ENCODE measurements at places on chromosomes 6 and 20.

DNA sequence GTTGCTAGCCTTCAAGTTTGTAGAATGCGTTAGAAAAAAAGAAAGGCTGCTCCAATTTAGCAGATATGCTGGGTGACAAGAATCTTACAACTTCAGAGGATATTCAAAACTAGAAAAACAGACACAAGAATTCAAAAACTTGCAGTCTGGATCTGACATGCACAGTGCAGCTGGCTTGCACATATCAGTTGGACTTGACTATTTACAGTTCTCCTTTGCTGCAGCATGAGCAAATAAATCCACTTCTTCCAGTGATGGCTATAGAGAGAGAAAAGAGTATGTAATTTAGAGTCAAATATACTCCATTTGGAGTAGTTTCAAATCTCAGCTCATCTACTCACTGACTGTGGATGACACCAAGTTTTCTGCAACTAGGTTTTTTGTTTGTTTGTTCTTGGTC, 247.0 kb downstream of the RIMS1 start:
- DNase-seq, result no peak

DNA sequence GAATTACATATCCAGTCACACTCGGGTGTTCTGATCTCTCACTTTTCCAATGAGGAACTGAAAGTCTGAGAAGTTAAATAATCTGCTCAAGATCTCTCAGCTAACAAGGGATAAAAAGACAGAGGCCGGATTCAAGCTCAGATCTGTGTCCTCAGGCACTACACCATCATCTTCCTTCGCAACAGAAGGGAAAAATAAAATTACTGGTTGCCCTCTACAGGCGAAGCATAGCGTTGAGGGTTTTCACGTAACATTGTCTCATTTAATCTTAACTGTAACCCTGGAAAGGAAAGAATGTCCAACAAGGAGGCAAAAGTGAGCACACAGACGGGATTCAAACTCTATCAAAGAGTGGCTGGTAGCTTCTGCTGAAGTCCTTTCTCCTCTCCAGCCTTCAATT, 67.8 kb upstream of the ANKEF1 start:
- DNase-seq, result no peak

DNA sequence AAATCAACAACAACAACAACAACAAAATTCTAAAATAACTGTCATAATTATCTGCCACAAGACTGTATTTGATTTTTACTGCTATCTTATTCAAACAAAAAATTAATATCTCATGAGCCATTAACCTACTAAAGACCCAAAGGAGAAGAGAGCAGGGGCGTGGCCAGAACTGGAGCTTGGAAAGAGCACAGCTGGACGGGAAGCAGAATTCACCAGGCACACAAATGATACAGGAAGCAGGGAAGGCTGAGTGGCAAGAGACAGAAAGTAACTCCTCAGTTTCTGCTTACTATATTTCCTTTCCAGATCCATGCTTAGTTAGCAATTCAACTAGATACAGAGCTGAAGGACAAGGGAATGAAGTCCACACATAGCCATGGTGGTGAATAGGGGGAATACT, 54.4 kb downstream of the FKBP5 start:
- no peak for DNase-seq

DNA sequence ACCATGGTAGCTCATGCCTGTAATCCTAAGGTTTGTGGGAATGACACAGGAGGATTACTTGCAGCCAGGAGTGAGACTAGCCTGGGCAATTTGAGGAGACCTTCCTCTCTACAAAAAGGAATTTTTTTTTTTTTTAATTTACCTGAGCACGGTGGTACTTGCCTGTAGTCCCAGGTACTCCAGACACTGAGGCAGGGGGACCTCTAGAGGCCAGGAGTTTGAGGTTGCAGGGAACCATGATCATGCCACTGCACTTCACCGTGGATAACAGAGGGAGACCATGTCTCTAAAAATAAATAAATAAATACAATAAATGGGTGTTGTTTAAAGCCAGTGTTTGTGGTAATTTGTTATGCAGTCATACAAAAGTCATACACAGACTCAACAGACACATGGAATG, 2.4 kb upstream of the HLA-F start:
- no peak for DNase-seq

GRCh38 chr6:153599901-153600300, 439.1 kb upstream of the OPRM1 start:
- no peak for DNase-seq

- DNase-seq, result peak; percentile 41
Measured at GRCh38 chr6:88982720-88983119, 19.3 kb upstream of the RNGTT start.

DNA sequence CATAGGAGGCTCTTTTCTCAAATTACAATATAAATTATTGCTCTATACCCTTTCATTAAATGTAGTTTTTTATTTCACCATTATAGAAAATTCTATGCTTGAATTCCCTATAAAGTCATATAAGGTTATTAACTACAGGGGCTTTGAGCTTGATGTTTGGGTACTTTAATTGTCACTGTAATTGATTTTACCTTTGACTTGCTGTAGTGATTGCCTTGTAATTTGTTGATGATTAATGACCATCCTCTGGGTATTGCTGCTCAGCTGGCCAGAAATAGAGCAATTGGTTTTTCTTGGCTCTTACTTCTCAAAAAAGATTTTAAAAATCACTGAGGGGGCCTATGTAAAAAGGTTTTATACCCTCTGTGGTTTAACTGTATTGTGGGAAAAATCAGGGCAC, 1186.0 kb downstream of the KHDRBS2 start:
- DNase-seq, result no peak

GRCh38 chr6:117906958-117907600, at the start of gene SLC35F1:
Gene SLC35F1 (plus strand): TSS chr6:117907264.
- DNase-seq, result peak; percentile 45

DNA sequence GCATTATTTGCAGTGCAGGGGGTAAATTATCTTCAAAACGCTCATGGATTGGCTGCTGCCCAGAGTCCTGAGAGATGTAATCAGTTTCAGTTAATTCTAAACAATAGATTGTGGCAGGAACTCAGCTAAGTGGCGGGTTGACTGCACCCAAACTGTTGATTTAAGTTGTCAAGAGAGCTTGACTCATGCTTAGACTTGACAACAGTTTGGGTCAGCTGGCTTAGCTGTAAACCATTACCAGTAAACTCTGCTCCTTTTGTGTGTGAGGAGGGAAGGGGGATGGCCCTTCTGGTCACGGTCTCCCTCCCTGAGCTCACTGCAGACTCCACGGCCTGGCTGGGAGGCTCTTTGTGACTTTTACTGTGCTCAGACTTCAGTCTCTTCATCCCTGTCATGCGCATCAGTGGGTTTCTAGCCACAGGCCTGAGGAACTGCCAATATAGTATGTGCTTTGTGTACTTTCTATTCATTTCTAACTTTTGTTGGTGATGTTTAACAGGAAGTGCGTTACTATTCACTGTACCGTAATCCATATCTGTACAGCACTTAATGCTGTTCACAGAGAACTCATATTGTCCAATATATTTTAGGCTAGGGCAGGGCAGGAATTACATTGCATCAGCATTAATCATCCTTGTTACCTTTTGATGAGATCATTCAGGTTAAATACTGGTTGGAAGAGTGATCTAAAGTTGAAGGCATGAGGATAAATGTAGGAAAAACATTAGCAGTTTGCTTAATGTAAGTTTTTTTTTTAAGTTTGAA, 488.3 kb downstream of the CDKAL1 start:
- peak; percentile 27 for DNase-seq

DNA sequence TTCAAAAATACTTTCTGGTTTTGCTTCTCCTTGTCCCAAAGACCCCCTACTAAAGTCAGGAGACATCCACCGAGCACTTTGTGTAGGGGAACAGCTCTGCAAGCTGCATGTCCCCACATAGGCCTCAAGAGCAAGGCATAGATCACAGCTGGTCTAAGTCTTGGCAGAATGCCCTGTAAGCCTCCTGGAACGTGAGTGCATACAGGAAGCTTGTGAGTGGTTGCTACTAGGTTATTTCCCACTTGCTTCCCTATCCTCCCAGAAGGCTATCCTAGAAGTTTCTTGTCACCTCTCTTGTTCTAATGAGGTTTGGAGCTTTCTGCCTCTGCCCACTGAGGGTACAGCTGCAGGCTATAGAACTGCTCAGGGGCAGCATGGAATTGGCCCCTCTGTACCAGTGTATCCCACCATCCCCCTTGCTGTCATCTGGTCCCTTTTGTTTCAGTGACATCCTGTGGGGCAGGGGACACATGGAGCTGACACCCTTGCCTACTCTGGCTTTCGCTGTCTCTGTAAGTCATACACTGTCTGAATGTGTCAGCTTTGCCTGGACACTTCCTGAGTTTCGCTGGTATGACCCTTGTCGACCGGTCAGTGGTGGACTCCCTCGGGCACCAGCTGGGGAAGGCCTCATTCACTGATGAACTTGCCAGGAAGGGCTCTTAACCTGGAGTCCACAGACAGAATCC, 35.6 kb upstream of the KCNK16 start:
- no peak for DNase-seq

GRCh38 chr6:55868771-55869479, 6.5 kb downstream of the BMP5 start:
- DNase-seq, result no peak

GRCh38 chr6:113875470-113875869, 18.3 kb downstream of the MARCKS start:
- DNase-seq, result no peak

GRCh38 chr20:14711652-14712051, 374.2 kb upstream of the FLRT3 start:
- no peak for DNase-seq

GRCh38 chr6:22445946-22446345, 123.4 kb upstream of the HDGFL1 start:
- DNase-seq, result no peak

- no peak for DNase-seq
Measured at GRCh38 chr6:107571354-107571753, 81.4 kb downstream of the SOBP start.

DNA sequence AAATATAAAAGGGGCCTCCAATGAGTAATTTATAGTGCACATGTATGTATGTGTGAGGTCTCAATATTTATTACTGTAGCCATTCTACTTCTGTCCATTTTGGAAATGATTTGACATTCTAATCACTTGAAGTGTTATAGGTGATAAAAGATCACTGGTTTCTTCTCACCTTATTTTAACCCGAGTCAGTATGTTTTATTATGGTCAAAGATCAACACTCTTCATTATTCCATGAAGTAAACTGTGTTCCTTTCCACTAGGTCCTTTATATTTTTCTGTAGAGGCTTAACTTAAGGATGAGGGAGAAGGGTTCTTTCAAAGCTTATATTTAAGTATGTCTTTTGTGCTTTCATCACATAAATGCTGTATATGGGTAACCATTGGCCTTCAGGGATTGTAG, 47.2 kb downstream of the FAM83B start:
- no peak for DNase-seq

GRCh38 chr6:73923905-73924485, 228.0 kb downstream of the CD109 start:
- no peak for DNase-seq

DNA sequence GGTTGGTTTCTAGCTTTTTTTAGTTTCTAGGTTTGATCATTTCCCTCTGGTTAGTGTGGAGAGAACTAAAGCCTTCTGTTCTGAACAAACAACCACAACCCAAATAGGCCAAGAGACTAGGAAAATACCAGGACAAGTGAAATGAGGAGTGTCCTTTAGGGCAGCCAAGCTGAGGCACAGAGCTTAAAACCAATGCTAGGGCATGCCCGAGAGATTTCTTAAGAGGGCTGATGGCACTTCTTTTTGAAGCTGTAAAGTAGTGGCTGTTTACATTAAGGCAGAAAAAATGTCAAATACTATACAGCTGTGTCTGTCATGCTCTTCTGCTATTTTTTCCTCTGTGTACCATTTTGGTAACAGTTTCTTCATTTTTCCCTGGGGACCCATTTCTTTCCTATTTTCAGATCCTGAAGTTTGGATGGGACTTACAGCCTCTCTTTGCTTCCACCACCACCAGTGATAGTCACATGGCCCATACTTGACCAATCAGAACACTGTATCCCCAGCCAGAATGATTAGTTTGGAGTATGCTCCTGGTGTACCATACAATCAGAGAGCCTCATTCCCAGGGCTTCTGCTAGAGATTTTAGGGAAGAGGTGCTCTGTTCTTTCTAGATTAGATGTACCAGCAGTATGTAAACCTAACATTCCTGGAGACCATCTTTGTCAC, 154.4 kb downstream of the BMP2 start:
- no peak for DNase-seq

DNA sequence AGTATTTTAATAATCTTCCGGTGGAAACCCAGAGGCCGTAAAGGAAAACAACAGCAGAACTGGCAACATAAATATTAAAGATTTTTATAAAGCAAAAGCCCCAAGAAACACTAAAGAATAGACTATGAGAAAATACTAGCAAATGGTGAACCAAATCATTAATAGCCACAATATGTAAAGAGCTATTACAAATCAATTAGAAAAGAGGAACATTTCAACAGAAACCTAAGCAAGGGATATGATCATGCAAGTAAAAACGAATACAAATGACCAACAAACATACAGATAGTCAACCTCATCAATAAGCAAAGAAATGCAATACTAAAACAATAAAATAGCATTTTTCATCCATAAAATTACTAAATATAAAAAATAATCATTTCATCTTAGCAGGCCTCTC, 3.6 kb downstream of the FBXL4 start:
- DNase-seq, result no peak

- DNase-seq, result no peak
Measured at GRCh38 chr20:51286758-51287157, 255.8 kb downstream of the NFATC2 start.
